Hepatocyte (in vitro differentiated cells): ENCODE measurements at places on chromosomes 3 and 15. TPM values are rescaled to one million over a fixed set of nuclear protein-coding genes. Genes with fewer than 3 reads are reported as not detected.

- DNase-seq = peak; percentile 50
Observed at GRCh38 chr3:119497820-119498185, 544 bp upstream of the TIMMDC1 start.

DNA sequence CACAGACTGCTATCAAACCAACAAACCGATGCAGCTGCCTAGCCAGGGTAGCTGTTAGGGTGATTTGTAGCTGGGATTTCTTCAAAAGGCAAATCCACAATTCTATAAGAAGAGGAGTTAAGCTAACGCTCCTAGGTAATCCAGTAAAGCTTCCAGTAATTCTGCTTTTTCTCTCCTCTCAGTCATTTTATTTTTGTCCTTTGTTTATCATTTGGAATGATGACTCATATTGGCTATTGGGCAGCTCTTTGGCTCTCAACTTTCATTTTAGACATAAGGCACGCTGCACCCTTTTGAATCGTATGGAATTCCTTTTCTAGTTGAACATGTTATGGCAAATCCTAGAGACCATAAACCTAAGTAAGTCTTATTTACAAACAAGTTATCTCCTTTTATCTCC lies 53.2 kb upstream of the PPARG start:
- no peak for DNase-seq

The RYR3 gene
- total RNA-seq = 0.36 and 0.37 TPM in 2 replicates

The CCDC9B gene
- total RNA-seq = 1.8 and 4.0 TPM in 2 replicates

- no peak for DNase-seq
Observed at GRCh38 chr15:80455051-80455648, 51.0 kb downstream of the ARNT2 start.

- no peak for DNase-seq
Observed at GRCh38 chr3:177201700-177202397, 4.6 kb upstream of the TBL1XR1 start.

DNA sequence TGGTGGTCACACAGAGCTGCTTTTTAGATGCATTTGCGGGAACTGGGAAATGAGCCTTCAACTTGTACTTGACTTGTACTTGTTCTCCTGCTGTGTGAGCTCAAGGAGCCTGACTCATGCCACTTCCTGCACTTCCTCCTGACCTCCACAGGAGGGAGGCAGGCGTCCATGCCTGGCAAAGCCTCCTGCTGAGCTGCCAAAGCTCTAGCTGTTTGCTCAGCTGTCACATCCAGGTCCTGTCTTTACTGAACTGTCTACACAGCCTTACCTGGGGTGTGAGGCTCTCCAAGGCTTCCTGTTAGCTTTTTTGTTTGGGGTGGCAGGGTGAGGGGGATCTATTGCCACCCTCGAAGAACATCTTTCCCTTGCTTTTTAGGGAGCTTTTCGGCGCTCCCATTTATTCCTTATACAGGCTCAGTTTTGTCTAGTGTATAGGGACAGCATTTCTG lies 6.4 kb downstream of the THPO start:
- DNase-seq = peak; percentile 91

DNA sequence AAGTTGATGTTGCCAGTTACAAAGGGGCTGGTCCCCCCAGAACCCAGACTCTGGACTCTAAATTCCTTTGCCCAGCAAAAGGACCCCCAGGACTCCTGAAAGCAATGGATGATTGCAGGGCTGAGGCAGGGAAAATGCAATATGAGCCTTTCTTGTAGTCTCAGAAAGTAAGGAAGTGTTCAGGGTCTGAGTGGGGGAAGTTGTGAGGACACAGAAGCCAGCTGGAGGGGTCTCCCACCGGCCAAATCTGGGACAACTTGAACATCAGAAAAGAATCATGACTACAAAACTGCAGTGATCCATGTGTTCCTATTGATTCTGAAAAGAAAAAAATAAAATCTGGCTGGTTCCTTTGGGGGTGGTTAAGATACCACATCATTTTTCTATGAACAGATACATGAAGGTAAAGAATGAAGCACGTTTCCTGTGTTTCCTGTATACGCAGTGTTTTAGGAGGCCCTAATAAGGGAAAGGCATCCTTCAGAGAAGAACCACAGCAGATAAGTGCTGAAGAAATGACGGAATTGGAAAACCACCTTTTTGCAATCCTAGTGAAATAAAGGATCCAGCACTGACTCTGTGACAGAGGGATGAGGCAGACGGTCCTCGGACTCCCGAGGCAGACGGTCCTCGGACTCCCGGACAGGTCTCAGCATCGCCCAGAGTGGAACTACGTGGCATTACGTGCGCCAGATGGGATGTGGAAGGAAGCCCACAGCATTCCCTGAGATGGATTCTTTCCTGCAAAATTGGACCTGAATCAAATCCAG lies 22.2 kb upstream of the GRIP2 start:
- DNase-seq = no peak

GRCh38 chr15:86759800-86760523 lies 680.3 kb downstream of the AGBL1 start:
- no peak for DNase-seq

DNA sequence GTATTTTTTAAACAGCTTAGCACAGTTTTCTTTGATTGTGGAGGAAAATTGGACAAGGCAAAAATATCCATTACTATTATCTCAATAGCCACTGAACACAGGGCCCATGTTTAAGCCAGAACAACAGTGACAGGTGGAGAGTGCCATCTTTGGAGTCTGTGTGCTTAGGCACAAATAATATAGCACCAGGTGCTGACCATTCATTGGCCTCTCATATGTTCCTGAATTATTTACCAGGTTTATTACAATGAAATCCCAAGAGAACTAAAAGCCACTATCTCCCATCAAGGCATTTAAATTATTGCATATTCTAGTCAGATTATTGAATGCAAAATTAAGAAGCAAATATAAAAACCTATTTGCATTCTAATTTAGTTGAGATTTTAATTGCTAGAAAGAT lies 39.6 kb downstream of the GPR156 start:
- DNase-seq = no peak

The ITGB5 gene
- 97.0 and 109 TPM in 2 replicates for total RNA-seq

DNA sequence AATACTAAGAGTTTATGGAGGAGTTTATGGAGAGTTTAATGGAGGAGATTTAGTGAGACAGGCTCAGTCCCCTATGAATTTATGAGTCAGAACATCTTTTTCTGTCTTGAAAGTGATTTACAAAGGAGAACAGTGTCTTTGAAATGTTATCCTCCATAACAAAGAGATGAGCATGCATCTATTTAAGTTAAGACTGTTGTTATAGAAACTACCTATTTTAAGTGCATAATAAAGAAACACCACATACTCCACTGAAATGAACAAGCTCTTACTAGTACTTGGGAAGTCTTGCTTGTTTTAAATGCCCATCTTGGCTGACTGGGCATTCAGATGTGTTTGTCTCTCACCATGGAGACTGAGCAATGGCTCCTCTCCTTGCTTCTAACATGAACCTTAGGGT lies 118.7 kb upstream of the ACP3 start:
- DNase-seq = no peak

DNA sequence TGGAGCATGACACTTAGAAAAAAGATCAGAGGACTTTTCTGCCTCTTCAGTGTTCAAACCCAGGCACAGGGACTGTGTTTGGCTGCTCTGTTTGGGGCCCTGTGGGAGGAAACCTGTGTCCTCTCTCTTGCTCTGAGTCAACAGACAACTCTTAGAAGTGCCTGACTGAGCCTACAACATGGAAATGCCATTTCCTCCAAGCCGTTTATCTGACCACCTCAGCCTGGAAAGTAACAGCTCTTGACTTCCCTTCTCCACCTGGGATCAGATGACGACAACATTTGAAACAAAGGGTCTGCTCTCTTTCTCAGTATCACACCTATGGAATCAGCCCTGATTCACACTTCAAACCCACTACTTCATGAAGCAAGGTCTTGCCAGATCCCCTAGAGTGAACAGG lies 91.3 kb upstream of the CTDSPL start:
- no peak for DNase-seq

- DNase-seq = no peak
Observed at GRCh38 chr3:192578729-192579128, 148.6 kb downstream of the FGF12 start.

DNA sequence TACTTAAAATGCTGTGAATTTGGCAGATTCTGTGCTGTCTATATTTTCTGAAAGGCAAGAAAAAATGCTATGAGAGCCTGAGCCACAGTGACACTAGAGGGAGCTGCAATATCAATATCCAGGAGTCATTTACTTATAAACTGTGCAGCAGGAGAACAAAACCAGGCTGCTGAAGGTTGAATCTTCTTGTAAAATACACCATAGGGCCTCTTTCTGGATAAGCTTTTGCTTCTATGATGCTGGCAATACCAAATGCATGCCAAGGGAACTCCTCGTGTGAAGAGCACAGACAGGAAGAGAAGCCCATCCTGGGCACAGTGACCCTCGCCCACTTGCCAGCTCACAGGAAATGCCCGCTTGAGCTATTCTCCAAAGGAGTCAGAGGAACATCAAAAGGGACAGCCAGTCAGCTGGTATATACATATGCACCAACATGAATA lies 48.0 kb upstream of the TSPAN3 start:
- peak; percentile 80 for DNase-seq

The EID1 gene
- total RNA-seq = 198 and 218 TPM in 2 replicates

- no peak for DNase-seq
Observed at GRCh38 chr3:54144284-54144683, 21.9 kb downstream of the CACNA2D3 start.

DNA sequence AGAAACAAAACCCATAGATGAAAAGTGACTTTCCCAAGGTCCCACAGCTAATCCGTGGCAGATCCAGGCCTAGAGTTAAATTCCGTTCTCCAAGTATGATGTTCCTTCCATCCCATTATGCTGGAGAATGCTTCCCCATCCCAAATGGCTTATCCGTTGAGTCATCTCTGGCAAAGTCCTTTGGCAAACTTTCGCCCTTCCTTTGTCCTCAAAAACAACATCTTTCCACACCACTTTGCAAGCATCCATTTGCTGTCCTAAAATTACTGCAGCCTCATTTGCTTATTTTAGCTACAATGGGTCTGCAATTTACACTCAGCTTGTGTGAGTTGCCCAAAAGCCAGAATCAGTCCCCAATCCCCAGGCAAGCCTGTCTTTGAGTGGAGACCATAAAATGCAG lies 304.0 kb upstream of the TLE3 start:
- DNase-seq = no peak

GRCh38 chr3:58556001-58556400 lies 19.0 kb upstream of the ACOX2 start:
- no peak for DNase-seq

GRCh38 chr3:191441687-191442086 lies 19.3 kb upstream of the PYDC2 start:
- no peak for DNase-seq

GRCh38 chr3:153856932-153857331 lies 264.3 kb upstream of the ARHGEF26 start:
- DNase-seq = no peak

DNA sequence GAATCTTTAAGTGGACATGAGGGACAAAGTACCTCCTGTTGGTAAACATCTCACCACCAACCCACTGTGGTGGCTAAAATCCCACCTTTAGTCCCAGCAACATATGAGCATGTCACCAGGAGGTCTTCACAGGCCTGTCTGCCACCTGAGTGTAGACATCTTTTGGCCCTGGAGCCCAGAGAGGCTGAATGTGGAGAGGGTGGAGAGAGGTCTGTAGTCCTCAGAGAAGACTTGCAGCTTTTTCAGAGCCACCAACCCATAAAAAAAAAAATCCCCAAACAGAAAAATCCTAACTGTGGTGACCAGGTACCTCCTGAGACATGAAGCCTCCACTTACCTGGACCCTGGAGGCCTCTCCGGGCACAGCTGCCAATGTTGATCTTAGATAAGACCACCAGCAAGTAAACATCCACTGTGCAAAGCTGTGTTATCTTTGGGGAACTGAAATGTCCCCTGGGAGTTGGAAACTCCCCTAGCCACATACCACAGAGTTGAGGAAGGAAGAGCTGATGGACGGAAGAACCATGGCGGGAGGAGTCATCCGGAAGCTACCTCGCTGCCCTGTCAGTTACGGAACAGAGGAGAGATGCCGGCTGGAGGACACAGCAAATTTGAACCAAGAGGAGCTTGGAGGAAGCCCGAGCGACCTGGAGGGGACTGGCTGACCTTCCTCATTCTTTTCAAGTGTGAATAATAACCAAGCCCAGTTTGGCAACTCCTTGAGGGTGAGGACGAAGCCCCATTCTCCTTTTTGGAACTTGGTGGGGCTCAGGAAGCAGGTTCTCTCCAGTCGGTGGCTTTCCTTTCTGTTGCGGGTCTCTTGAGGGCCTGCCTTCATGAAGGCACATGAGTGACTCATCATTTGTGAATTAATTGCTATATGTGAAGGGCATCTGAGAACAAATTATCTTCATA lies at the start of gene GHRL:
GHRL (minus strand) TSS at position 443 of the 915 bp plus-strand sequence. CDS start 2,767 bp downstream, outside the sequence.
- peak; percentile 40 for DNase-seq

The NTRK3 gene
- total RNA-seq = 3.6 and 4.9 TPM in 2 replicates

DNA sequence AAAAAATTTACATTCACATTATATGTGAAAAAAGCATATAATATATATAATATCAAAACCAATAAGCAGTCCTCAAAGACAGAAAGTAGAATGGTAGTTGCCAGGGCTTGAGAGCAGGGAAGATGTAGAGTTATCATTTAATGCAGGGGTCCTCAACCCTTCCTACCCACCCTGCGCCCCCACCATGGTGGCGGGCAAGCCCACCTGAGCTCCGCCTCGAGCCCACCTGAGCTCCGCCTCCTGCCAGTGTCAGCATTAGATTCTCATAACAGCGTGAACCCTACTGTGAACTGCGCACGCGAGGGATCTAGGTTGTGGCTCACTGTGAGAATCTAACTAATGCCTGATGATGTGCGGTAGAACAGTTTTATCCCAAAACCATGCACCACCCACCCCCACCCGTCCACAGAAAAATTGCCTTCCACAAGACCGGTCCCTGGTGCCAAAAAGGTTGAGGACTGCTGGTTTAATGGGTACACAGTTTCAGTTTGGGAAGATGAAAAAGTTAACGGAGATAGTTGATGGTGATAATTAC lies 3.0 kb downstream of the TRIM59 start:
- DNase-seq = no peak

- DNase-seq = no peak
Observed at GRCh38 chr15:53031469-53031868, 241.3 kb upstream of the ONECUT1 start.

DNA sequence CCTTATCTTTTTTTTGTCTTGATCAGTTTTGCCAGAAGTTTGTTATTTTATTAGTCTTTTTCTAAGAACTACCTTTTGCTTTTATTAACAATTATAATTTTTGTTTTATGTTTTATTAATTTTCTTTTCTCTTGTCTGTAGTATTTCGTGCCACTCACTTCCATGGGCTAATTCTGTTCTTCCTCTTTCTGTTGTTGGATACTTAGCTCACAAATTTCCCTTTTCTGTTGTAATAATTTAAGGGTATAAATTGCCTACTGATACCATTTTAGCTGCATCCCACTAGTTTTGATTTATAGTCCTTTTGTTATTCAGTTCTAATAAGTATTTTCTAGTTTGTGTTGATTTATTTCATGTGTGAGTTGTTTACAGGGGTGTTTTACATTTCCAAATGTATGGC lies 48.6 kb downstream of the SNRK start:
- no peak for DNase-seq

DNA sequence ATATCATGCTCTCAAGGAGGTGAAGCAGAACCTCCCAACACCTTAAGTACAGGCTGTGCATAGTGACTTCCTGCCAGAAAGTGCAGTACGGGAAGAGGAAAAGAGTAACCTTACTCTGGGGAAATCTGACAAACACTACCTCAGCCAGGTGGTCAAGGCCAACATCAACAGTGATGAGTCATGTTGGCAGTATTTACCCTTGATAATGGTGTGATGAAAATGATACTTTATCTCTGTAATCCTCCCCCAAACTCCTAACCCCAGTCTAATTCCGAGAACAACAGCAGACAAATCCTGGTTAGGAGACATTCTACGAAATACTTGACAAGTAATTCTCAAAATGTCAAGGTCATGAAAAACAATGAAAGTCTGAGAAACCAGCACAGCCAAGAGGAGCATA lies 26.5 kb downstream of the ANKDD1A start:
- no peak for DNase-seq
